Fibroblast of villous mesenchyme (primary cell): ENCODE measurements at places on chromosomes 1 and 21. TPM values are rescaled to one million over a fixed set of nuclear protein-coding genes. Genes with fewer than 3 reads are reported as not detected.

- no peak for DNase-seq
Measured at GRCh38 chr1:100902365-100902764, 6.5 kb downstream of the SLC30A7 start.

DNA sequence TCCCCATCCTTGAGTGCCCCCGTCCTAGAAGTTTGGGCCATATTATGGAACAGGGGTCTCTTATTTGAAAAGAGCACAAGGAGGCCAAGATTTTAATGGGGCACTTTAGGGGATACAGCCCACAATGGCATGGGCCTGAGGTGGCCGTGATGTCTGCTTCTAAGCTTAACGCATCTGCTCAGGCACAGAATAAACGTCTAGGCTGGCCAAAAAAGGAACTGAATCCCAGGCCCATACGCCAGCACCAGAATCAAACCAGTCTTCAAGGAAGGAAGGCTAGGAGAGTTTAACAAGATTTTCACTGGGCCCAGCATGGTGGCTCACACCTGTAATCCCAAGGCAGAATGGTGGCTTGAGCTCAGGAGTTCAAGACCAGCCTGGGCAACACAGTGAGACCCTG, 9.2 kb upstream of the SARS1 start:
- no peak for DNase-seq

GRCh38 chr1:54324251-54325140, 81.7 kb downstream of the SSBP3 start:
- peak; percentile 44 for DNase-seq

DNA sequence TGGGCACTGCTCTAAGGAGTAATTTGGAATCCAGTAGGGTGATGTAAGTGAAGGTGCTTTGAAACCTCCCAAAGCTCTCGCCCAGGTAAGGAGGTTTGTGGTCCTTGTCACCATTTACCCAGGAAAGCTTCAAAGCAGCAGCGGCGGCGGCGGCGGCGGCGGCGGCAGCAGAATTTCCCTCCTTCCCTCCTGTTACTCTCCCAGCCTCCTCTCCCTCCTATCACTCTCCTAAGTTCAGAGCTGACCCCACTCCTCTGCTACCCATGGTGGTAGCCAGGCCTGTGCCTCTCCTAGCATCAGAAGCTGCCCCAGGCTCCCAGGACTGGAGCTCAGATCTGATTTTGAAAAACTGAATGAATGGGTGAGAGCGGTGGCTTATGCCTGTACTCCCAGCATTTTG, 60.7 kb downstream of the ACBD3 start:
- DNase-seq, result no peak

- DNase-seq, result no peak
Measured at GRCh38 chr1:166789286-166789685, 50.0 kb upstream of the POGK start.

GRCh38 chr1:227900571-227901051, 47.1 kb downstream of the WNT9A start:
- no peak for DNase-seq

DNA sequence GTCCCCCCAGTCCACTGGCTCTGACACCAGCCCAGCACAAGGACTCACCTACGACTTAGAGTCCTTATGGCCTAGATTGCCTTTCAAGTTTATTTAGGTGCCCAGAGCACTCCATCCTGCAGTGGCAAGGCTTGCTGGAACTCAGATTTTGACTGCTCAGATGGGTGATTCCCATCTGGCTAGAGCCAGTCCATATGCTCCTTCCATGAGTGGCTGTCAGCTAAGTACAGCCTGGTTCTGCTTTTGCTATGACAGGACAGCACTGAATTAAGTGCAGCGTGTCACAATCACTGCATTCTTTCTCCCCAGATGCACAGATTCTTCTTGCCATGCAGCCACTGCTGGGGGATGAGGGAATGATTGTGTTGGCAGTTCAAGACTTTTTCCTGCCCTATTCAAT, 43.8 kb downstream of the GPR52 start:
- DNase-seq, result no peak

- no peak for DNase-seq
Measured at GRCh38 chr21:15446223-15446622, 283.6 kb upstream of the USP25 start.

DNA sequence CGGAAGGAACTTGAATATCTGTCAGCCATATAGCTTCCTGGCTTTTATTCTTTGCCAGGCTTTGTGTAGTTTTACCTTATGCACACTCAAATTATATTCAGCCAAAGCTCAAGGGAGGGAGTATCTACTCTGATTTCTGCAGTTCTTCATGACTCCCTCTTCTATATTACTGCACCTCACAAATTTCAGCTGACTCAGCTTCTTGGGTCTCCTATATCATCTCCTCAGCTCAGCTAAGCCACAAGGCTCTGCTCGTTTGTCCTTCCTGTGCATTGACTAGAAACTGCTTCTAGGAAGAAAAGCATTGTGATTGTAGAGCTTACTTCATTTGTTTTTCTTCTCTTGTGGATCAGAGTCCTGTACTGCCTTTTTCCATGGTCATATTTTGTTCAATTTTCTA, 37.4 kb downstream of the BTBD8 start:
- DNase-seq, result no peak

GRCh38 chr1:42937836-42938644, 20.6 kb downstream of the SLC2A1 start:
- no peak for DNase-seq

DNA sequence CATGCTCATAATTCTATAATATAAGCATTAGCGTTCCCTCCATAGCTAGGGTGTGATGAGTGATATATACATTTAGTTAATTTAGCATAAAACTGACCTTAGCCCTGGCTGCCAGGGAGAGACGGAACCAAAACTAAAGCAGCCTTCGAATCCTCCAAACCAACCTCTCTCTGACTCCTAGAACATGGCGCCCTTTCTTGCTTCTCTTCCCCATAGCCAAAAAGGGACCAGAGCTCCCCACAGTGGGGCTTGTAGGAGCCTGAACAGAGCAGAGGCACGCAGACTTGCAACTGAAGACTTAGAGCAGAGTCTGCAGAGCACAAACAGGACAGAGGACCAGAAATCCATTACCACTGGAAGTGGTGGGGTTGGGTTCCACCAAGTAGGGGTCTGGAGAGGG, 17.7 kb downstream of the IRF2BP2 start:
- peak; percentile 14 for DNase-seq

DNA sequence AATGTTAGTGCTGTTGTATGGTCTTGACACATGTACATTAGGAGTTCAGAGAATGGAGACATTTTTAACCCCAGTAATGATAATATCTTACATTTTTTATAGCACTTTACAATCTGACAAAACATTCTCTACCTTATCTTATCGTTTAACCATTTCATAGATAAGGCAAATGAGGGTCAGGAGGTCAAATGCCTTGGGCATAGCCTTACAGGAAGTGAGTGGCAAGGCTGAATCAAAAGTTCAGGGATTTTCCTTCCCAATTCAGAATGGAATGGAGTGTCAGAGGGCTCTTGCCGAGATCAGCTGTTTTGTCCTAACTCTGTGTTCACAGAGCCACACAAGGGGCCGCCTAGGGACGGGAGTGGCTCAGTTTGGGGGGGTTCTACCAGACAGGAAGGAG, 57.6 kb upstream of the AK4 start:
- no peak for DNase-seq

DNA sequence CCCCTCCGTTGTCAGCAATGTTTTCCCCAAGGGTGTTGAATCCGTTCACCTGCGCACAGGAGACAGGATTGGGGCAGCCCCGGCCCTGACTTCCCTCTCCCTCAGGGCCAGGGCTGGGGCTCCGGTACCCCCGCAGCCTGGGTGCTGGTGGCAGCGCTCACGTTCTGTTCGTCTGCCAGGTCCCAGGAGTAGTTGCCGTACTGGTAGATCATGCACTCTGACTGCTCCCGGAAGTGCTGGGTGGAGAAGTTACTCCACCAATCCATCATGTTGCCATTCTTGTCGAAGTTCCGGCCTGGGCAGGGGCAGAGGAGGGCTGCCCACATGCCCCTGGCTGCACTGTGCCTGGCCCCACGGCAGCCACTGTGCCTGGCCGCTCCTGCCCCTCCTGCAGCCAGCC, 6.1 kb downstream of the PRXL2B start:
- no peak for DNase-seq

DNA sequence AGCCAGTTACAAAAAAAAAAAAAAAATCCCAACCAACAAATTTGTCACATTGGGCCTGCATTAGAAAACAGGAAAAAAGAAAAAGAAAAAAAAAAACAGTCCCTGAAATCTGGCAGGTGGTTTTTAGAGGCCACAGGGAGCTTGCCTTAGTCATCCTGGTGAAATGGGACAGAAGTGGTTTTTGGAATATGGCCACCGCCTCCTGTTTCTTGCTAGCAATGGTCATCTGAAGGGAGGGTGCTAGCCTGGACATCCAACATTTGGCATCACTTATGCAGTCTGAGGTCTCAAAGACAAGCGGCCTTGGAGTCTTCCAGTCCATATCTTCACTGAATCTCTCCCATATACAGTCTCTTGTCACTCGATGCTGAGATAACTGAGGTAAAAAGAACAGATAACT, 20.1 kb upstream of the NKAIN1 start:
- no peak for DNase-seq

- DNase-seq, result no peak
Measured at GRCh38 chr1:24983006-24983680, 53.1 kb upstream of the RUNX3 start.

GRCh38 chr1:64822621-64823020, 77.7 kb downstream of the RAVER2 start:
- DNase-seq, result peak; percentile 47

- DNase-seq, result peak; percentile 48
Measured at GRCh38 chr1:23719162-23719820, 24.0 kb upstream of the ELOA start.

- no peak for DNase-seq
Measured at GRCh38 chr1:9835404-9835757, 11.6 kb upstream of the CLSTN1 start.

- DNase-seq, result no peak
Measured at GRCh38 chr1:111141245-111142220, 1.5 kb downstream of the CEPT1 start.

DNA sequence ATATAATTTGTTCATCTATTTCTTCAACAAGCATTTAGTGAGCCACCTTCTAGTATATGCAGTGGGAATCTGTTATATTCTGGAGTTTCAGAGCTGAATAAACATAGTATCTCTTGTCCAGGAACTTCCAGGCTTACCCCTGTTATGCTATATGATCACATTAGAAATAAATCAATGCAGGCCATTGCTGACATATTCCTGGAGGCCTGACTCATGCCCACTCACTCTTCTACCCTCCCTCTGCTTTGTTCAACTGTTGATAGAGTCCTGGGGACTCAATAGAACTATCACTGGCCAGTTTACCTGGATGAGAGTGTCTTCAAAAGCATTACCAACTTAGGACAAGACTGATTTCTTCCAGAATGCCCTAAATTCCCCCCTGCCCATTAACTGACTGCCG, 29.3 kb upstream of the SRSF10 start:
- DNase-seq, result peak; percentile 68

DNA sequence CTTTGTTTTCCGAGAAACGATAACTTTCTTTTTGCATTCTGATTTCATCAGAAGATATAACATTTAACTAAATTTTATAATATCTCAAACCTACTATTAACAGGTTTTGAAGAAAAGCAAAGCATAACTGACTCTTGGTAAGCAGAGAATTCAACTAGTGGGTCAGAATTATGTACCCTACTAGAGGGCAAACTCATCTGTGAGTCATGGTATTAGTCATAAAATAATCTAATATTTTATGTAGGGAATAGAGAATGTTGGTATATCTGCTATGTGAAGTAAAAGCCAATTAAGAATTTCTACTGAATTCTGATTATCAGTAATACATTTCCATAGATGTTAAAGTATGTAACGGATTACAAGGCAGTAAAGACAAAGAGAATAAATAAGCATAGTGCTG, 56.8 kb downstream of the USP1 start:
- DNase-seq, result no peak

GRCh38 chr1:51628715-51629590, 12.1 kb downstream of the OSBPL9 start:
- no peak for DNase-seq

Gene GJB3
- total RNA-seq, result not detected in 2 replicates

Gene PDC
- 0.43 TPM in 1 of 2 replicates, not detected in the other for total RNA-seq

Gene ATP1A2
- total RNA-seq, result not detected in 2 replicates

Gene LCE2B
- not detected in 2 replicates for total RNA-seq

Gene LGR6
- total RNA-seq, result not detected in 2 replicates

Gene LEMD1
- total RNA-seq, result not detected in 2 replicates

Gene PADI2
- under 0.01 and 0.43 TPM in 2 replicates for total RNA-seq
